Dermis blood vessel endothelial cell (primary cell): ENCODE measurements at places on chromosomes 5 and 9. TPM values are rescaled to one million over a fixed set of nuclear protein-coding genes. Genes with fewer than 3 reads are reported as not detected.

Gene SHOC1
- total RNA-seq, result not detected in 2 replicates

DNA sequence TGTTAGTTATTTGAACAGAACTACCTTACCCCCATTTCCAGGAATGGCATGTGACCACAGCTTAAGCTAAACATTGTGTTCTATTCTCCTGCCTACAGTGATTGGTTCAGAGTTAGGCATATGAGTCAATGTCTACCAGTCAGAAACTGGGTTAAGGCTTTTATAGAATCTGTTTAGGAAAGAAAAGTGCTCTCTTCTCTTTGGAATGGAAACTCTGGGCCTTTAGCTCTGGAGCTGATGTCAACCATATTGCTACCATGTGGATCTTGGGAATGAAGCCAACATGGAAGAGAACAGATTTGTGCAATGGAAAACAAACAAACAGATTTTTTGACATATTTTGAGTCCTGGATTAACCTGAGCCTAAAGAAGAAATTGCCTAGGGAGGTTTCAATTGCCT, 488.9 kb upstream of the TNC start:
- no peak for DNase-seq

Gene GLRA1
- not detected in 2 replicates for total RNA-seq

Gene TAF1L
- under 0.01 TPM in 2 replicates for total RNA-seq

DNA sequence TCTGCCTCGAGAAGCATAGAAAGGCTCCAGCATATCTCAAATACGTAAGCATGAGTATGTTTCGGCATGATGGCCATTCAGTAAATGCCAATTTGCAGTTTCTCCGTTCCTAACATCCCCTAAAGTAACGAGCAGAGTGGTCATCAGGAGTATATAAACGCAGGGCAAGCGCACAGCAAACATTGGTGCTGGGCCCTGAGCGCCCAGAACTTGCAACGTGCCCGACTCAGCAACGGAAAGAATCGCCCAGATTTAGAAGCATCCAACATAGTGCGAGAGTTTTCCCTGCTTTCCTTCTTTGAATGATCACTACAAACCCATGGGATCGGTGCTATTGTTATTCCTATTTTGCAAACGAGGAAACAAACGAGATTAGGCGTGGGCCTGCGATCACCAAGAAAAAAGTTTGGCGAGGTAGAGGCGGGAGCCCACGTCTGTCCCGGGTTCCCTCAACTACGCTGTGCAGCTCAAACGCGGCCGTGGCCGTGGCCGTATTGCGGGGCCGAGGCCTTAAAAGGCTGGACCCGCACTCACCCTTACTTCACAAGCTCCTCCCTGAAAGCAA, 505 bp downstream of the RPS14 start:
- DNase-seq, result peak; percentile 50

GRCh38 chr9:123865226-123866000, 64.5 kb downstream of the DENND1A start:
- DNase-seq, result no peak

DNA sequence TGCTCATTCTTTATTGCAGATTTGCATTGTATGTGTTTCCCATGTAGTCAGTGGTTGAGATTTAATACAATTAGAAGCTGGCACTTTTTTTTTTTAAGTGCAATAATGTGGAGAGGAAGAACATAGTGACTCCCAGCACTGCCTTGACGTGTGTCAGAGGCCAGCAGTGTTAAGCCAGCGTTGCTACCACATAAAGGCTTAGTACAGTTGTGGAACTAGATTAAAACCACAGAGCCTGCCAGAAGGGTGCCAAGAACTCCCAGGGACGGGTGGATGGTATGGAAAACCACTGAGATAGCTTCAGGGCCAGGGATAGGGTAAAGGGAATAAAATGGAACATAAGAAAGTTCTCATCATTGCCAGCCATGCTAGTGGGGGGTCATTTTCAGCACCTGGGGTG, 142.9 kb downstream of the TRIO start:
- no peak for DNase-seq

DNA sequence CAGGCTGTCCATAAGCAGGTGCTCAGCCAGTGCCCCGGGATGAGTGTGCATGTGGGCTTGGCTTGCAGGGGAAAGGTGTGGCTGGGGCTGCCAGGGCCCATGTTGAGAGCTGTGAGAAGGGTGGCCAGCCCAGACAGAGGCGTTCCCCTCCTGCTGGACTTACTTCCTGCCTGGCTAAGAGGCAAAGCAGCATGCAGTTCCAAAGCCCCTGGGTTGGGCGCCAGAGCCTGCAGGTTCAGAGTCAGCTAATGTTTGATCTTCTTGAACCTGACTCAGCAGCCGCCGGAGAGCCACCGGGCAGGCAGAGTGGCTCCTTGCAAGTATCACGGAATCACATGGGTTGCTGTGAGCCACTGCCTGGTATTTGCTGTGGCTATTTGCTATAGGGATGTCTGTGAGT, 168.4 kb upstream of the MAP1B start:
- no peak for DNase-seq

Gene SNCAIP
- 35.9 and 93.1 TPM in 2 replicates for total RNA-seq

GRCh38 chr9:69299315-69299714, 25.7 kb upstream of the ENTREP1 start:
- DNase-seq, result no peak

DNA sequence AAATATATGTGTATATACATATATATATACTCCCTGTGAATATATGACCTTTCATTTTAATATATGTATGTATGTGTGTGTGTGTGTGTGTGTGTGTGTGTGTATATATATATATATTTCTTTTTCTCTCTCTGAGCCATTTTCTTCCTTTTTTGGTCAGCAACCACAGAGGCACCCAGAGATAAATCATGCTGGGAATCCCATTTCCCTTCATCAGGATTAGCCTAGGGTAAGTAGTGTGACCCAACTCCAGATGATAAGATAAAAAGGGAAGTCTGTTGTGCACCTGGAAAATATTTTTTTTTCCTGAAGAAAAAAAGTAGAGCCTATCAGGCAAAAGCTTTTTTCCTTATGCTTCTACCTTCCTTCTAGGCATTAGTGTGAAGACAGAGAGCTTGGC, 25.4 kb upstream of the SUB1 start:
- no peak for DNase-seq

Gene C9orf152
- 0.05 TPM in 1 of 2 replicates, not detected in the other for total RNA-seq

Gene ARL14EPL
- under 0.01 TPM in 1 of 2 replicates, not detected in the other for total RNA-seq

- no peak for DNase-seq
Observed at GRCh38 chr5:160382346-160382745, 11.9 kb upstream of the C1QTNF2 start.
